ENCODE measurements at places on chromosomes 2 and 18. TPM values are rescaled to one million over a fixed set of nuclear protein-coding genes. Genes with fewer than 3 reads are reported as not detected.

PLGLB1 gene
- total RNA-seq = 2.1 TPM

BOLL gene
- total RNA-seq = not detected

DCAF17 gene
- 22.6 TPM for total RNA-seq

PDCD1 gene
- 42.0 TPM for total RNA-seq

SP5 gene
- 0.32 TPM for total RNA-seq

ZSWIM2 gene
- not detected for total RNA-seq

DUSP11 gene
- total RNA-seq = 40.1 TPM

SNORC gene
- total RNA-seq = 1.9 TPM

TMEM87B gene
- 15.8 TPM for total RNA-seq

CCDC102B gene
- total RNA-seq = 1.2 TPM

ITGA4 gene
- 96.5 TPM for total RNA-seq

KRTCAP3 gene
- total RNA-seq = 7.5 TPM

SERPINB2 gene
- total RNA-seq = not detected

ABCG8 gene
- 0.23 TPM for total RNA-seq

SLC25A52 gene
- total RNA-seq = not detected

SPATA3 gene
- total RNA-seq = not detected

PRKCE gene
- 21.5 TPM for total RNA-seq

TEKT4 gene
- total RNA-seq = not detected

KCNS3 gene
- total RNA-seq = 0.16 TPM

COL4A4 gene
- not detected for total RNA-seq

CNDP1 gene
- 0.09 TPM for total RNA-seq

COL5A2 gene
- 0.23 TPM for total RNA-seq

NTSR2 gene
- not detected for total RNA-seq

THSD7B gene
- total RNA-seq = not detected

SIX2 gene
- total RNA-seq = not detected

MDH1B gene
- 0.55 TPM for total RNA-seq

FAP gene
- total RNA-seq = not detected

LNPK gene
- total RNA-seq = 51.9 TPM

LRRTM1 gene
- total RNA-seq = not detected

ANKRD30BL gene
- not detected for total RNA-seq

ZNF396 gene
- 0.25 TPM for total RNA-seq

LBH gene
- total RNA-seq = 61.1 TPM

MYL1 gene
- not detected for total RNA-seq

CCDC150 gene
- 13.6 TPM for total RNA-seq

EFHD1 gene
- total RNA-seq = 0.48 TPM

TTN gene
- 3.3 TPM for total RNA-seq

CRYGC gene
- total RNA-seq = not detected

NCKAP5 gene
- total RNA-seq = not detected

GLS gene
- total RNA-seq = 201 TPM

CCDC142 gene
- total RNA-seq = 26.9 TPM

MOCOS gene
- total RNA-seq = 0.16 TPM

CRYGD gene
- not detected for total RNA-seq

PID1 gene
- total RNA-seq = not detected

TXNDC2 gene
- total RNA-seq = 0.39 TPM

IL1R1 gene
- 0.52 TPM for total RNA-seq

PTH2R gene
- total RNA-seq = 0.14 TPM

GCG gene
- total RNA-seq = not detected

C1QL2 gene
- total RNA-seq = not detected

HOXD1 gene
- not detected for total RNA-seq

SPHKAP gene
- not detected for total RNA-seq

RGPD4 gene
- 0.07 TPM for total RNA-seq

MSH6 gene
- total RNA-seq = 119 TPM

CCL20 gene
- 2.0 TPM for total RNA-seq

IGFBP5 gene
- not detected for total RNA-seq

GPR45 gene
- not detected for total RNA-seq

ADCYAP1 gene
- total RNA-seq = not detected

ANKRD53 gene
- not detected for total RNA-seq

CYBRD1 gene
- 5.7 TPM for total RNA-seq

DUSP28 gene
- 6.5 TPM for total RNA-seq

Data from activated T-helper 2 cell treated with anti-CD3 and anti-CD28 coated beads, Interferon-gamma antibody, Interleukin-2, Interleukin-4, amounts not matched to agents 10 μg/mL and 5 μg/mL and 100 μg/mL, durations not matched to agents 14 hours and 24 hours and 36 hours (primary cell).